ENCODE measurements at places on chromosomes 3 and 15. TPM values are rescaled to one million over a fixed set of nuclear protein-coding genes. Genes with fewer than 3 reads are reported as not detected.

DNA sequence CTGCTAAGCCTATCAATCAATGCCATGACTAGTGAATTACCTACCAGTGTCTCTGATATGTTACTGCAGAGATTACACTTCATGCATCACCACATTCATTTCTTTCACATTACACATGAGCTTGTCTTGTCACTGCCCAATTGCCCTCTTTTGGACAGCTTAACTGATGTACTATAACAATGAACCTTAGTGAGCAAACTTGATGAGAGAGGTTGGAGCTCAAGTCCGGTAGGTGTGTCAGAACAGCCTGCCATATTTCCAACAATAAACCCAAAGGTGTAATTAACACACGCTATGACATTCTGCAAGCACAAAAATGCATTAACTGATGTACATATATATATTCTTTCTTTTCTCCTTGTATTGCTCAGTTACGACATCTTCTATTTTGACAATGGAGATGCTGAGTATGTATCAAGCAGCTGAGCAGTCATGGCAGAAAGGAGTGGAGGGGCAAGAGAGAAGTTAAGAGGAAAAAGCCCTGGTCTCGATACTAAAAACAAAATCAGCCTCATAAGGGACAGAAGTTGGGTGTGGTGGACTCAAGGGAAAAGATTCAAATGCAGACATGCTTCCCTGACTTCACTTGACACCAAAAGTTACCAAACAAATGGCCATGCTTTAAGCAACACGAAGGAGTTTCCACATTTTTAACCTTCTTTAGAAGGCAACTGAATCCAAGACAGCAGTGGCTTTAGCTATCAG, 538.2 kb downstream of the FOXP1 start:
- H3K4me3 ChIP-seq = no peak overlapping the region
- no peaks in the 10 kb centered on the region for H3K27me3 ChIP-seq
- no peaks in the 10 kb centered on the region for H3K36me3 ChIP-seq
- H3K27ac ChIP-seq = no peak overlapping the region

- H3K4me3 ChIP-seq = no peak overlapping the region
- no peak overlapping the region for H3K27ac ChIP-seq
- H3K36me3 ChIP-seq = no peaks in the 10 kb centered on the region
- DNase-seq = no peak
Observed at GRCh38 chr3:134622806-134623365, 27.9 kb downstream of the KY start.

GRCh38 chr15:50890751-50891150, 17.7 kb upstream of the AP4E1 start:
- H3K27ac ChIP-seq = no peak overlapping the region
- no peaks in the 10 kb centered on the region for H3K36me3 ChIP-seq
- DNase-seq = no peak
- H3K4me3 ChIP-seq = no peak overlapping the region
- H3K27me3 ChIP-seq = no peaks in the 10 kb centered on the region
- H3K4me1 ChIP-seq = no peaks in the 10 kb centered on the region

GRCh38 chr15:41903782-41904181, 9.9 kb upstream of the SPTBN5 start:
- DNase-seq = no peak
- H3K36me3 ChIP-seq = peaks cover 8% of the 10 kb centered on the region
- no peak overlapping the region for H3K27ac ChIP-seq
- no peak overlapping the region for H3K4me3 ChIP-seq
- H3K27me3 ChIP-seq = no peaks in the 10 kb centered on the region

DNA sequence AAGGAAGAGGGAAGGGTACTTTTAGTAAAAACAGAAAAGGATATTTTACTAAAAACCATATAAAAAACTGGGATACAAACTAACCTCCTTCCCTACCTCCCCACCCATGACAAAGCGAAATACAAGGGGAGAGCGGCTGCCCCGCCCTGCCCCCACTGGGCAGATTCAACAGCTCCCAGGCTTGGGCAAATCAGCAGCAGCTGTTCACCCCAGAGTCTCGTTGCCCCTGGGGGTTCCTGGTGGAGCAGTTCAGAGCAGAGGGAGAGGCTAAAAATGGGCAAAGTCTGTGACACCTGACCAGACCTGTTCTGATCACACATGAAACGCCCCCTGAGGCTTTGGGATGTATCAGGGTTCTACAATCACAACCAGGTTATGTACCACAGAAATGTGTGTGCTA, 2.5 kb upstream of the ETFA start:
- DNase-seq = no peak
- no peak overlapping the region for H3K4me3 ChIP-seq
- no peak overlapping the region for H3K27ac ChIP-seq
- no peaks in the 10 kb centered on the region for H3K36me3 ChIP-seq
- peaks cover 33% of the 10 kb centered on the region for H3K4me1 ChIP-seq

DNA sequence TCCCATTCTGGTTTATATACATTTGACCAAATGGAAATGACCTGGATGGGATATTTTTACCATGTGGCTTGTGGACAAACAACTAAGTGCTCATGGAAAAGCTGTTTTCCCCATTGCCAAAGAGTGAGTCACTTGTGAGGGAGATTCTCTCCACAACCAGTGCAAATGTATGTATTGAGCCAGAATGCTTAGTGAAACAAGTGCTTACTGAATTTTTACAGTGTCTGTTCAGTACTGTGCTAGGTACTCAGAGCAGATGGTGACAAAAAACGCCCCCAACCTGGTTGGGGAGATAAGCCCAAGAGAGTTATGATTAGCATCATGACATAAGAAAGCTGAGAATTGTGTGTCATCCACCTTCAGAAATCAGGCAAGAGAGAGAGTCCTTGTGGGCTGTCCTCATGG, 2.3 kb downstream of the CHP1 start:
- no peaks in the 10 kb centered on the region for H3K27me3 ChIP-seq
- no peak overlapping the region for H3K27ac ChIP-seq
- DNase-seq = no peak
- no peak overlapping the region for H3K4me3 ChIP-seq

- DNase-seq = no peak
- H3K4me3 ChIP-seq = no peak overlapping the region
- no peaks in the 10 kb centered on the region for H3K27me3 ChIP-seq
- H3K27ac ChIP-seq = no peak overlapping the region
- no peaks in the 10 kb centered on the region for H3K36me3 ChIP-seq
Observed at GRCh38 chr15:75327005-75327404, 8.9 kb upstream of the COMMD4 start.

DNA sequence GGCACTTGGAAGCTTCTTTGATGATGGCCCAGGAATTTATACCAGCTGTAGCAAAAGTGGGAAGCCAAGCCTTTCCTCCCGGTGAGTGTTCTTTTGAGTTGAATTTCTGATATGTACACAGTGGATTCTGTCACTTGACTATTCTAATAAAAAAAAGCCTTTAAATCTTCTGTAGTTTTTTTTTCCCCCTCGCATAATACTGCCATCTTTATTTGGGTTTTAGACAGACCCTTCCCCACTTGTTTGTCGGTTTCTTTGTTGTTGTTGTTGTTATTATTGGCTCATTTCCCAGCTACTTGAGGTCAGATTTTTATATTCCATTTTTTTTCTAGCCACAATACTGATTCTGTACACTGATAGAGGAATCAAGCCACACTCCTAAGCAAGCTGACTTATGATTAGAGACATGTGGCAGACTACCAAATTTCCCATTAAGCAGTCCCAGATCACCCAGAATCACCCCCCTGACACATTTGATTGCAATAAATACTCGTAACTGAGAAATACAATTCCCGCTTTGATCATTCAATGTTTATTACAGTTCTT, 122.4 kb upstream of the IL12A start:
- no peak overlapping the region for H3K27ac ChIP-seq
- no peaks in the 10 kb centered on the region for H3K27me3 ChIP-seq
- no peak for DNase-seq
- H3K4me3 ChIP-seq = no peak overlapping the region
- H3K36me3 ChIP-seq = no peaks in the 10 kb centered on the region

Gene PLA2G4B
- 4.7 TPM for total RNA-seq
